NCI-H1436 treated with DMSO at 0.1 percent for 48 hours (cell line): ENCODE measurements at places on chromosomes 6 and 20.

DNA sequence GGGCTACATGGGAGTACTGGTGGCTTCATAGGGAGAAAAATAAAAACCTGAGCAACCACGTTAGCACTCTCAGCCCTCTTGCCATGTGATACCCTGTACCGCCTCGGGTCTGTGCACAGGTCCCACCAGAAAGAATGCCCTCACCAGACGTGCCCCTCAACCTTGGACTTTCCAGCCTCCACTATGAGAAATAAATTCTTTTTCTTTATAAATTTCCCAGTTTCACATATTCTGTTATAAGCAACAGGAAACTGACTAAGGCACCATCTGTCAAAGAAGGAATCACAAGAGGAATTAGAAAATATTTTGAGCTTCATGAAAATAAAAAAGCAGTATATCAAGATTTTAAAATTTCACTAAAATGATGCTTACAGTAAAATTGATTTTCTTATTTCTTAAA, 168.4 kb upstream of the BMP5 start:
- DNase-seq = no peak

DNA sequence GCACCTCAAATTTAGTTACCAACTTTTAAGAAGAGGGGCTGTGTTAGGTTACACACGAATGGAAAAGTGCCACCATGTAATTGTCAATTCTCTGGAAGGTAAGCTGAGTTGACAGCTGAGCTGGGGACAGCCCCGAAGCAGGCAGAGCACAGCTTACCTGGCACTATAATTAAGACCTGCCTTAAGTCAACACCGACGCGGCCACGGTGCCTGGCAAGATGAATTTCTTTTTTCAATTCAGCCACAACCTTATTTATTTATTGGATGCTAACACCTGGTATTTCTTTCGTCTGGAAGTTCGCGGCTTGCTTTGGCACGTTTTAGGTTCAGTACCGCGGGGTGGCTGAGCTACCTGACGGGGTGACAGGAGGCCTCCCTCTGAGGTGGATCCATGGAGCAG, 40.6 kb upstream of the NFATC2 start:
- DNase-seq = no peak

DNA sequence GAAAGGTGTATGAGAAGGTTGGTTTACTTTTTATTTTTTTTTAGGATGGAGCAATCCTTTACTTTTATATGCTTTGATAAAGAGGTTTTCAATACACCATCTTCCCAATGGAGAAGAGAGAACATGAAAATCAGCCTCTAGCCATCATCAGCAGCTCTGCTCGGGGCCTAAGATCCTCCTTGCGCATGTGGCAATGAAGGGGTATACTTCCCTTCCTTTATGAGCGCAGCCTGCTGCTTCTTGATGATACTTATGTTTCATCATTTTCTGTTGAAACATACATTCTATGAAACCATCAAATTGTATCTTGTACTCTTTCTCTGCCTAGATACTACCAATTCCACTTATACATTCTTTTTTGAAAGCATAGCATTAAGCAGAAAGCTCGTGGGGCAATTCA, 74.5 kb downstream of the MAP7 start:
- no peak for DNase-seq

DNA sequence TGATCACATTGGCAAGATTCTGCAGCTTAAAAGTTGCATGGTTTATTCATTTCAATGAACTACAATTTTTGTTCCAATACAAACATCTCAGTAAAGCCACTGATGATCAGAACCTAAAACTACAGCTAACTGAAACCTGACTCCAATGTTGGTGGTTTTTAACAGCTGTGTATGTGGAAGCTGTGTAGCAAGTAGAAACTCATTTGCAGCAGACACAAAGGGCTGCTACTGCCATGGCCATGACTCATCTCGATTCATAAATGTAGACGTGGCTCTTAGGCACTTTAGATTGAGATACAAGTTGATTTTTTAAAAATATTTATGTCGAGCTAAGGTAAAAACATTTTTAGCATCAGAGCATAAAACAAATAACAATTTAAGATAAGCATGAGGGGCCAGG, 19.5 kb upstream of the MAP3K4 start:
- no peak for DNase-seq

DNA sequence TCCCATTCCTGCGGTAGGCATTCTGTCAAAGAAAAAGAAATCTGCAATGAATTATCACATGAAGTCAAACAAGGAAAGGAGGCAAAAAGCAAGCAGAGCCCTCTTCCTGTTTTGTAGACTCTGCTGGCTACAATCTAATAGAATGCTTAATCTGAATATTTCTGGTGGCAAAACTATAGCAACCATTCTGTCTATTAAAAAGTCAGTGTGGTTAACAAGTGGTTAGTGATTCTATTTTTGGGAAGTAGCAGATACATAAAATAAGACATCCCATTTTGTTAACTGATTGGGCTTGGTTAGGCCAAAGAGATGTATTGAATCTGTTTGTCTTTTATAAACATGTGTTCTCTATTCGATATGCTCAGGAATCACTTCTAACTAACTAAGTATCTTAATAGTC, 442.3 kb downstream of the CDC5L start:
- no peak for DNase-seq

DNA sequence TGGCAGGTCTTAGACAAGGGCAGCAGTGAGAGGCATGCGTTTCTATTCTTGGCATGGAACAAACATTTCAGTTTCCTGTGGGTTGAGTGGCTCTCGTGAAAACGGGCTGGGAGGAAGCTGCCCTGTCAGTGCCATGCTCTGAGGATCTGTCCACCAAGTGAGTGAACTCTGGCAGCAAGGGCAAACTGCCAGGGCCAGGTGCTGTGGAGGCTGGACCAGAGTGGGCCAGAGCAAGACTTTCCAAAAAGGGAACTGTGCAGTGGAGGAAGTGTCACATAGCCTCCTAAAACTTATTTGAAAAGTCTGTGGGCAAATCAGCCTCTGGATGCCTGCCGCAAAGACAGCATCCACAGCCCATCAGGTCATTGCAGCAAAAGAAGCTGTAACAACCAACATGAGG, 44.2 kb upstream of the TAB2 start:
- no peak for DNase-seq

DNA sequence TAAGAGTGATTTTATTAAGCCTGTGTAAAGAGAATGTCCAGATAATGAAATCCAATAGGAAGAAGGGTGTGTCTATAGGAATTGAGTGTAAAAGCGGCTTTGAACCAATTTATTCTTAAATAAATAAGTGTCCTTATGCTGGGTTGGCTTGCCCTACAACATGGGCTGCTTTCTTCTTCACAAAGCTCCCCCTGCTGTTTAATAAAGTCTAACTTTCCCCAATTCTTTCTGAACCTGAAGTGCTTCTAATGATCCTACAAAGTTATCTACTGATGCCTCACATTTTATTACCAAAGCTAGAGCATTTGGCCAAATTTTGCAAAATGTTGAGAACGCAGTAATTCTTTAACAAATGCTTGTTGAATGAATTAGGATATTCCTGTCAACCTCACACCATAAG, 36.3 kb upstream of the SIRT5 start:
- no peak for DNase-seq

DNA sequence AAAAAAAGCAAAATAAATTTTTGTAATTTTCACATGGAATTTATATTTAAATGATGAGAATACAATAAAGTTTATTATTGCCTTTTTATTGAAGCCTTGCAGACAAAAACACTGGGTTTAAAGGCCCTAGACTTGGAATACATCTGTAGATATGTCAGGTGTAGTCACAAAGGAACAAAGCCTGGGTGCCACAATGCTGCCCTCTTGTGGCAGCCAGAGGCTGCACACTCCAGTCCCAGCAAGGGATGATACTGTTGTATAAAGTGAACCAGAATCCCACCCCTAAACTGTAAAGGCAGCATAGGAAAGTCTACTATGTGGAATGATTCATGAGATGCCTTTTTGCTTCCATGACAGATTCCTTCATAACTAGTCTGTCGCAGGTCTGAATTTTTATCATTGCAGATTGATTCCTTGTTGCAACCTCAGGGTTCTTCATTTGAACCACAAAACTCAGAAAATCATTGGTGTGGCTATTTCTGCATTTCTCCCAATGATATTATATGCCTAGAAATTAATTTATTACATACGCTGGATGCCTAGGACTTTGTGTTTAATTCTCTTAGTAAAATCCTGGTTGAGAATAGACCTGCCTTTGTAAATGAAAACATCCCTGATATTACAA, 37.0 kb downstream of the MAK start:
- DNase-seq = no peak

DNA sequence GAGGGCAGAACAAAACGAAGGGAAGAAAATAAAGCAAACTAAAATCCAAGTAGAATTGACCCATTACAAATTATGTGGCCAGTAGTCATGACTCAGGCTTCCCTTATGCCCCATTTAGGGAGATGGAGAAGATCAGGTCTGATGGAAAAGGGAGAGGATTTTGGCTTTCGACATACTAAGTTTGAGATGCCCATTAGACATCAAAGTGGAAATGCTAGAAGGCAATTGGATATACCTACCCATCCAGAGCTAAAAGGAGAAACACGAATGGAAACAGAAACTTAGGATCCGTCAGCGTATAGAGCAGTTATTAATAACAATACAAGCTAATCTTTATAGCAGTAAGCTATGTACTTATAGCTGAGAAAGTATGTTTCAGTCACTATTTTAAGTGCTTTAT, 4.8 kb downstream of the TRPC4AP start:
- DNase-seq = no peak
